ENCODE measurements at places on chromosomes 16 and 17.

DNA sequence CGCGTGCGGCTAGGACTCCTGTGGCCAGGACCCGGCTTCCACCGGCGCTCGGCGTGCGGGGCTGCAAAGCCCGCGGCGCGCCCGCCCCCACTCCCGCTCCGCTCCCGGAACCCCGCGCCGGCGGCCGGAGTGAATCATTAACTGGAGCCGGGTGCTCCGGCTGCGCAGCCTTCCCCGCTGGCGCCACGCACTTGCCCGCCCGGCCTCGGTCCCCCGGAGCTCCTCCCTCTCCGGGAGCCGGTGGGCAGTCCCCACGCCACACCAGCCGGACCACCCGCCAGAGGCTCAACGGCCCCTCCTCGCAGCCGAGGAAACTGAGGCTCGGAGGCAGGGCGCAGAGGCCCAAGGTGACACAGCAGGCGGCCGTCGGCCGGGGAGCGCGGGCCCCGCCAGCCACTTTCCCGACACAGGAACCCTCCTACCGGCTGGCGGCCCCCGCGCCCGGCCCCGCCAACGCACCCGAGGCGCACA, 580 bp downstream of the BCAR1 start:
- no peak for DNase-seq

GRCh38 chr17:43931062-43931571, 11.2 kb downstream of the PPY start:
- DNase-seq = no peak

DNA sequence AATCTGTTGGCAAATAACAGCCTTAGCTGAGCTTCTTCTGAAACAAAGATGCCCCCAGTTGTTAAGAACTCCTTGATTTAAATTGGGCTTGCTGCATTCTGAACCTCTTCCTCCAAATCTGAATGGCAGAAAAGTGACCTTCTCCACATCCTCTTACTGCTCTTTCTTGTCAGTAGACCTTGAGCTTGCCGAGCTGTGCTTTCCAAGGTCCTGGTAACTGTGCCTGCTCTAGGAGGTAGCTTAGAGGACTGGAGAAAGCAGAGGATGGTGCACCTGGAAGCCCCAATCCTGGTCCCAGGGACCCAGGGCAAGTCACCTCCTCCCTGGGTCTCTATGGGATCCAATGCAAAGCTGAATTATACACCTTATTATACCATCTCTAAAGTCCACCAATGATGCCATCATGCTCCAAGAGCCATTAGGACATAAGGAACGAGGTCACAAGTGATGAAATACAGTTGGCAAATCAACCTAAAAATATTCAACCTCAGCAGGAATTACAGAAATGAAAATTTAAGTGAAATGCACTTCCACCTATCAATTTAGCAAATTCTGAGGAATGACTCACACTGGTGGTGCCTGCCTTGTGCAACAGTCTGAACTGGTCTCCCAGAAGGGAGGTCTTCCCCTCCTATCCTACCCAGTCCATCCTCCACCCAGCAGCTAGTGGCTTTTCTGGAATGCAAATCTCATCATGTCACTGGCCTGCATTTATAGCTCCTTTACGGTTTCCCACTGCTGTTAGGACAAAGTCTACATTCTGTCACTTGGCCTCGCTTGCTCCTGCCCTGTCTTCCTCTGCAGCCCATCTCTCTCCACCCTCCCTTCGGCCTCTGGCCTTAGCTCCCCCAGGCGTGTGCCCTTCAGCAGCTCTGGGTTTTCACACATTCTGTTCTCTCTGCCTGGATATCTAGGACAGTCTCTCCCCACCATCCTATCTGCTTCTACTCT, 36.6 kb downstream of the TOM1L2 start:
- DNase-seq = peak; percentile 96

DNA sequence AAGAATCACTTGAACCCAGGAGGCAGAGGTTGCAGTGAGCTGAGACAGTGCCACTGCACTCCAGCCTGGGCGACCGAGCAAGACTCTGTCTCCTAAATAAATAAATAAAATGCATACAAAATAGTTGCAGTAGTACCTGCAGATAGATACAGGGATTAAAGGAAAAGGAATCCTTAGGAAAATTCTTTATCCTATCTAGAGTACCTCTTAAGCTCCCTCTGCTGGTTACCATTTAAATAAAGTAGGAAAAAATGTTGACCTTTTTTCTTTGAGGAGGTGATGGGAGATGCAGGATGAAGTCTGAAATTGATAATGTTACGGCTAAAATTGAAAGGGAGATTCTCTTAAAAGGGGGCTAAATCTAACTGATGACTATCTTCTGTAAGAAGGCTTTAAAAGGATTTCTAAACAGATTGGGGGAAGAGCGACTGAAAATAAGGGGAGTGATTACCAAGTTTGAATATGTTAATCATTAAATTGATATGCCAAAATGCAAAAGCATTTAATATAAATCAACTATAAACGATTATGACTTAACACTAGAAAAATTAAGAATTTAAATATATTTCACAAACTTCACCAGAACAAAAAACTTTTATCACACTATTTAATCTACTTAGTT, 29.4 kb downstream of the C16orf87 start:
- peak; percentile 20 for DNase-seq

DNA sequence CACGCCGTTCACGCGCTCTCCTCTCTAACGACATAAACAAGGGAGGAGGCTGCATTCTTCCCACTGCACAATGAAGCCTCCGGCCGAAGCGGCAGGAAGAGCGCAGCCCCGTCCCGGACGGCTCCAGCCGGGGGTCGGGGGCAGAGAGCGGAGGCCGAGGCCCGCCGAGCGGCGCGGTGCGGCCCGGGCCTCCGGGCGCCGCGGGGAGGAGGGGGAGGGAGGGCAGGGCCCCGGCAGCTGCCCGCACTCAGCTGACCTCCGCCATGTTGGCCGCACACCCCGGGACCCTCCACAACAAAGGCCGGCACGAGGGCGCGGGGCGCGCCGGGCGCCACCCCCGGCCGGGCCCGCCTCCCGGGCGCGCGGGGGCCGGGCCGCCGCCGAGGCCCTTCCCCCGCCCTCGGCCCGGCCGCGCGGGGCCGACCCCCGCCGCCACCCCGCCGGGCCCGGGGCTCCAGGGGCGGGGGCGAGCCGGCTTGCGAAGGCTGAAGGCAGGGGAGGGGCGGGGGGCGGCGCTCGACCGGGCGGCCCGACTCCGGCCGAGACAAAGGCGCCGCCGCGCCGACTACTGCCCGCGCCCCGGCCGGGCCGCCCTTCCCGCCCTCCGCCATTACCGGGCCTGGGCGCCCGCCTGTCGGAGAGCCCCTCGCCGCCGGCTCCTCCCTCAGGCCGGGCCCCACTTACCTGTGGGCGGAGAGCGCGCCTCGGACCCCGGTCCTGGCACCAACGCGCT, 527 bp downstream of the SIAH1 start:
- peak; percentile 53 for DNase-seq
